Neural crest cell (in vitro differentiated cells): ENCODE measurements at places on chromosomes 5 and 9.

DNA sequence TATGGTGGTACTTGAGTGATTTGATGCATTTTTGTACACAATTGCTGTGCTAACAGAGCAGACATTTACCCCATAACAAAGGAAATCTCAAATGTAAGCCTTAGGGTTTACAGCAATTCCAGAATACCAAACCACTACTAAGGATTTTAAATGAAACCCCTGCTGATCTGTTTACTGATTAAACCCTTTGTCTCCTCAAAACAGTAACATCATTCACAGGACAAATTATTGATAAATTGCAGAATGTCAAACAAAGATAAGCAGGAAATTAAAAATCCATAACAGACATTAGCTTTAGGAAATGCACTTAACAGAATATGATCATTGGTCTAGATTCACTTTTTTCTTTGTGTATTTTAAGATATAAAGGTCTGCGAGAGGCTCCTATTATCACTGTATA lies 1016.4 kb upstream of the DMAC1 start:
- no peak for DNase-seq

DNA sequence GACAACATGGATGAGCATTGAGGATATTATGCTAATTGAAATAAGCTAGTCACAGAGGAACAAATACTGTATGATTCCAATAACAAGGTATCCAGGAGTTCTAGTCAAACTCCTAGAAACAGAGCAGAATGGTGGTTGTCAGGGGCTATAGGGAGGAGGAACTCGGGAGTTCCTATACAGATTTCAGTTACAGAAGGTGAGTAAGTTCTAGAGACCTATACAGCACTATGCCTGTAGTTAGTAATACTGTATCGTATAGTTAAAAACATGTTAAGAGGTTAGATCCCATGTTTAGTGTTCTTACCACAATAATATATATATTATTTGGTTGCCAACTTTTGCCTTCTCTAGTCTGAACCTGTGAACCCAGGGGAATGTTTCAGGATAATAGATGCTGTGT lies 7.9 kb upstream of the OXCT1 start:
- DNase-seq, result no peak

GRCh38 chr9:127714951-127715469 lies 453 bp downstream of the PTRH1 start:
- DNase-seq, result no peak

DNA sequence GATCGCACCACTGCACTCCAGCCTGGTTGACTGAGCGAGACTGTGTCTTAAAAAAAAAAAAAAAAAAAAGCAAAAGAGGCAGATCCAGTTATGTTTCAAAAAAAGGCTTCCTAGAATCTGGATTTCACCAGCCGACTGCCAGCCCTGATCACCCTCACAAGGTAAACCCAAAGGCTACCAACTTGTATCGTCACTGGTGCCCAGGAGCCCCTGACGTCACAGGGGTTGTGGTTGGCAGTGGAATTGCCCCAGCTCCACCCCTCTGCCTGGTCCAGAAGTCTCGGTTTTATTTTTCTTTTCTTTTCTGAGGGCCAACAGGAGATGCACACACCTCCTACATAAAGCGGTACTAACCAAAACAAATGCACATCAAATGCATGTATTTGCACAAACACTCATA lies 6.0 kb upstream of the LMX1B start:
- no peak for DNase-seq
